ENCODE measurements at places on chromosomes 3 and 15.

DNA sequence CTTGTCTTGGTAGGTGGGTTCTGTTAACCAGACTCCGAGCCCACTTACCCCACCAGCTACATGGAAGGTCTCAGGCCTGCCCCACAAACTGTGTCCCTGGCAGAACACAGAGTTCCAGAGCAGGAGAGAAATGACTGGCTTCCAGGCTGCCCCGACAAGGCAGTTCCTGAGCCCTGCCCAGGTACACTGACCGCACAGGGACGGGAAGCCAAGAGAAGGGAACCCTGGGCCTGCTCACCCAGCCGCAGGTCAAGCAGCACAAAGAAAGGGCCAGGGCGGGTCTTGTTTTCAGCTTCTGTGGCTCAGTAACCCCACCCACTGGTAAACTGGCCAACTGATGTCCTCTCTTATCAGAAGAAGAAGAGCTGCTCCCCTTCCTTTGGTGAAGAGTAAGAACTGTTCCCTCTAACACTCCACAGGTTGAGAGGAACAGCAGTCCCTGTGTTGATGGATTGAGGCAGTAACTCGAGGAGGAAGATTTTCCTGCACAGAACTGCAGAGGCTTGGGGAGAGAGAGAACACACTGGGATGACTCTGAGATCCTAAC lies 68.4 kb downstream of the CRTC3 start:
- no peak for DNase-seq

DNA sequence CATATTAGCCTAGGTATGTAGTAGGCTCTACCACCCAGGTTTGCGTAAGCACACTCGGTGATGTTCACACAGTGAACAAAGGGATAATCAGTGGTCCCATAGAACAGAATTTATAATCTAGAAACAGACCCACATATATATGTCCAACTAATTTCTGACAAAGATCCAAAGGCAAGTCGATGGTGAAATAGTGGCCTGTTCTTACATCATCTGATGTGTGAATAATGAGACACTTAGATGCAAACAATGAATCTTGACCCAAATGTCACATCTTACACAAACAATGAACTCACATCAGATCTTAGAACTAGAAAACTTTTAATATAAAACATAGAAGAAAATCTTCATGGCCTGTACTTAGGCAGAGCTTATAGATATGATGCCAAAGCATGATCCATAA lies 17.6 kb upstream of the TM2D3 start:
- DNase-seq = no peak

DNA sequence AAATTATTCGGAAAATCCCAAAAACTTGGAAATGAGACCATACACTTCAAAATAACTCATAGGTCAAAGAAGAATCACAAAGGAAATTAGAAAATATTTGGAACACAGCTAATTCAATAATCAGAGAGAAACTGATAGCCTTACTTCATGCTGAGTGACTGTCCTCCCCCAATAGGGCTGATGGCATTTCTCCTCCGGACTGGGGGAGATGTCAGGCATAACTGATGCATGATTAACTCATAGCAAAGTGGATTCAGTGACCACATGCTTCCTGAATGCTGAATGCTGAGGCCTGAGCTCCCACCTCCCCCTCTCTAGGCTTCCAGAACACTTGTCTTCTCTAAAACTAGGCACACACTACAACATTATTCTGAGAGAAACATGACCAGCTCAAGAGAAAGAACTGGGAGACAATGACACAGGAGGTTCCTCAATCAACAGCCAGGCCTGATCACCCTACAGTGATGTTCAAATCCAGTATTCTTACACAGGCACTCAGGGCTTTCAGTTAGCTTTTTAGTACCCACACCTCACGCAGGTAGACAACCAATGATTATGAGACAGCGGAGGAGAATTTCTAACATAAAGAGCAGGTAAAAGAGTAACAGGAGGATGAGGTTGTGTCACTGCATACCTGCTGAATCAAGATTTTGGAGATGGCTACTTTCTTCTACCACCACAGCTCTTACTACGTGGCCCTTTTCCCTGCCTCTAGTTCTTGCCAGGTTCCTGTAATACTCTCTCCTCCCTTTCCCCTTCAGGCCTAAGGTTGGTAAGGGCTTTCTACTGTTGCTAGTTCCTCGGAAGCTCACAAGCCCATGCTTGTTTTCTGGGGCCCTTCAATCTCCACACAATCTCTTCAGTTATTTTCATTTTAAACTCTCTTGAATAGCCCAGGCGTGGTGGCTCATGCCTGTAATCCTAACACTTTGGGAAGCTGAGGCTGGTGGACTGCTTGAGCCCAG lies 96.1 kb downstream of the FMN1 start:
- DNase-seq = no peak

DNA sequence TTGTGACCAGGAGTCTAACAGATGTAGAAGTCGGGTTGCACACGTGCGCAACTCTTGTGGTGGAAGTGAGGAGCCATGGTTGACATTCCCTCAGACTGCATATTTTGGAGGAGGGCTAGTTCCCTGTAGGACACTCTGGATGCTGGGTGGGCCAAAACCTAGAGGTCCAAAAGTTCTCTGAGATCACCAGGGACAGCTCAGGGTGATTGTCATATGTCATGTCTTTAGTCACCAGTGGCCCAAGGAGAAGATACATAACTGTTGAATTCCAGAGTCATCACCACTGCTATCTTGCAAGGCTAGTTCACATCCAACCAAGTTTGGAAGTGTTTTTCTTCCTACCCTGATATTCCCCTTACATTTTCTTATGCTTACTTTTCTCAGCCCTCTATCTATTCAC lies 95.2 kb upstream of the C3orf80 start:
- DNase-seq = no peak

DNA sequence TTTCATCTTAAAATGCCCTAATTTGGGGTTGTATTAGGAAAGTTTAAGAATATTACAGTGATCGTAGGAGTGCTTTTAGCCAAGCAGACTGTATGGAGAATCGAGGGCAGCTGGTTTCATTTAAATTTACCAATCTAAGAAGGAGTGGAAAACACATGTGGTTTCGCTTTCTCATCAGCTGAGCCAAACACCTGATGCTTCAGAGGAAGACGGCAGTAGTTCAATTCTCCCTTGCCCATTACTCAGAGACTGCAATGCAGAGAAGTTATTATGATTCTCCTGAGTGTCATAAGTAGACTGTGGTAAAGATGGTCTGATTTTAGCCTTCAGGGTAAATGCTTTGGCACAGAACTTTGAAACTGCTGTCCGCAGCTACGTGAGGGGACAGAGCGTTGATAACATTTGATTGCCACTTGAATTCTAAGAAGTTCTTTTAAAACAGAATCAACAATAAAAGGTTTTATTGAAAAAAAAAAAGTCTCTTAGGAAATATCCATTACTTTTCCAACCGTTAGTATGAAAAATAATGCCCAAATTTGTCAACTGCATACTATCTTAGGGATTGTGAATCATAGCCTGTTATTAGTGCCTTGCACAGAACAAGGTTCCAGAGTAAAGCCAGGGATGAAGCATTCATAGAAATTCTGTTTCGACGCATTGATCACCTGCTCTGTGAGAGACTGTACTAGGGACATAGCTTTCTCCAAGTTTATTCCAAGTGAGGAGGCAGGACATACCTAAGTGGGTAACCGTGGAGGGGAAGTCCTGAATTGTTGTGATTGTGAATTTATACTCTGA lies 25.6 kb downstream of the LYSMD4 start:
- no peak for DNase-seq

GRCh38 chr3:9201266-9201665 lies 48.2 kb downstream of the SRGAP3 start:
- DNase-seq = no peak

- no peak for DNase-seq
Observed at GRCh38 chr3:22159004-22159695, 408.1 kb upstream of the ZNF385D start.

DNA sequence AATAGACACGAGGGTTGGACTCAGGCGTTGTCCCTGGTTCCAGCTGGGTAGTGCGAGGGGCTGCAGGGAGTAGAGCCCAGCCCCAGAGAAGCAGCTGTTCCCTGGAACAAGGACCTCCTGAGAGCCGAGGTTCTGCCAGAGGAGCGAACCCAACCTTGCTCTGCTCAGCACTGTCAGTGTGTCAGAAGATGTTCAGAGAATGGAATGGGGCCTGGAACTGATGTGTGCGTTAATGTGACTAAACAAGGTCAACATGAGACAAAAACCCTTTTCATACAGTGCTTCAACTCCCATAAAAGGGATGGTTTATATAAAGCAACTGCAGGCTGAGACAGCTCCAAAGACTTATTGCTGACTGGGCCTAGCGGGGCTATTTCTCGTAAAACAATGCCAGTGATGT lies 35.5 kb upstream of the HACD2 start:
- no peak for DNase-seq

GRCh38 chr15:48965972-48966371 lies 2.3 kb upstream of the SHC4 start:
- DNase-seq = no peak

DNA sequence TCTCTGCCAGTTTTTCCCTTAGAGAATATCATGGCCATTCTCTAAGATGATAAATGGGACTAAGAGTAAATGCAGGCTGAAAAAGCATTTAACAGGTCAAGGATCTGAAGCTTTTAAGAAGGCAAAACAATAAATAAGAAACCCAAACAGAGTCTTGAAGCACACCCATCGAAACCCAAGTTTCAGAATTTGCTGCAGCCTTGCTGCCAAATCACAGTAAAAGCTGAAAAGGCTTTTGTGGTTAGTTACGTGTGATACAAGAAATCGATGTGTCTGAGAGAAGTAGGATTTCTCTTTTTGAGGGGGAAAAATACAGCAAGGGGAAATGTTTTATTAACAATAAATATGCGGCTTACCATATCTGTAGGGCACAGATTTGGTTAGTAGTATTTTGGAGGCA lies 92.0 kb downstream of the IGF1R start:
- DNase-seq = no peak

DNA sequence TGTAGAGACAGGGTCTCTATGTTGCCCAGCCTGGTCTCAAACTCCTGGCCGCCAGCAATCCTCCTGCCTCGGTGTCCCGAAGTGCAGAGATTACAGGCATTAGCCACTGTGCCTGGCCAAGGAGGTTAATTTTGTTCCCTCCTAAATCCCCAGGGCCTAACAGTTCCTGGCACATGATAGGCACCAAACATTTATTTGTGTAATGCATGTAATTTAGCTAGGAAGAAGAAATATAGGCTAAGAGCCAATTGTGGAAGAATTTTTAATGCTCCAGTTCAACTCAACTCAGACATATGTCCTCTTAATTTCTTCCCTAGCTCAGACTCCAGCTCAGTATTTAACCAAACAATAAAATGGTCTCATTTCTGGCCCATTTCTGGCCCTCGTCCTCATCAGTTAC lies 7.7 kb upstream of the ZNF592 start:
- no peak for DNase-seq

DNA sequence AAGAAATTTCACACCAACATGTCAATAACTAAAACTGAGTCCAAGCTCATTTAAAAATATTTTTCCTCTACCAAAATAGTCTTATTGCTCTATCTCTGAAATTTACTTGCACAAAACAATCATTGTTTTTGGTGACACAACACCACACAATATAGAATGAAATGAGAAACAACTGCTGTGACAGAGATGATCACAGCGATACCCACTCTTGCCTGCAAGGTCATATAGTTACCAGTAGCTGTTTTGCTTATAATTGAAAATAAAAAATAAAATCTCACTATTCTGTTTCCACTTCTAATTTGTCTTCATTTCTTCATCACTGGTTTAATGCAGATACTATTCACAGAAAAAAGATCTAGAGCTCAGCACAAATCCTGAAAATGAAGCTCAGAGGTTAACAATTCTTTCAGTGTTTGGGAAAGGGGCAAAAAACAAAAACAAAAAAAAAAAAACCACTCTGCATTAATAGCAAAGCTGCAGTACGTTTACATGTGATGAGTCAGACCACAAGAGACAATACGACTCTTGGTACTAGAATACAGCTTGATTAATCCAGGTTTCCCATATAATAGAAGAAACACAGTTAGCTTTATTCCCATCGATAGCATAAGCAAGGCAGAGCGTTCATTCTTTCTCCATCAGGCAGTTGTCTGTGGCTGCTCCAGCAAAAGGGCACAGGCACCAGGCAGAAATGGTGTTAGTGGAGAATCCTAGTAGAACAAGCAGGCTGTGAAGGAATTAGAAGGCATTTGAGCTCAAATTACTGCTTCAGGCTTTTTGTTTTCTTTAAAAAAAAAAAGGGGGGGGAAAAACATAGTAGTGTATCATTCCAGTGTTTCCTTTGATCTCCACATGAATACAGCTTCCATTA lies 773 bp downstream of the ANKRD28 start:
- no peak for DNase-seq

DNA sequence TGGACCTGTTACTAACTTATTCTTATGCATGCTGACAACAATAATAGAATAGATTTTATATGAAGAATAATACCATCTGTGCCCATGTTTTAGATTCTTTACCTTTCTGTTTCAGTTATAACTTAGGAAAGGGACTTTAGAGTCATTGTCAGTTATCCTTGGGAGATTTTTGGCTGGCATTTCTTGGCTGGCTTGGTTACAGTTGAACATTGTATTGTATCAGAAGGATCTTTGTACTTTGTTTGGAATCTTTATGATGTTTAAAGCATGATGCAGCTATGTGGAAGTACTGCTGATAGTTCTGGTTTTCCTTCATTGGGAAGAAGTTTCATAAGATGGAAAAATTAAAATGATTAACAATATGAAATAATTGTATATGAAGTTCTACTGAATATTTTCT lies 19.9 kb downstream of the ABHD5 start:
- DNase-seq = no peak

GRCh38 chr3:194736896-194737600 lies 51.4 kb downstream of the FAM43A start:
- DNase-seq = no peak

DNA sequence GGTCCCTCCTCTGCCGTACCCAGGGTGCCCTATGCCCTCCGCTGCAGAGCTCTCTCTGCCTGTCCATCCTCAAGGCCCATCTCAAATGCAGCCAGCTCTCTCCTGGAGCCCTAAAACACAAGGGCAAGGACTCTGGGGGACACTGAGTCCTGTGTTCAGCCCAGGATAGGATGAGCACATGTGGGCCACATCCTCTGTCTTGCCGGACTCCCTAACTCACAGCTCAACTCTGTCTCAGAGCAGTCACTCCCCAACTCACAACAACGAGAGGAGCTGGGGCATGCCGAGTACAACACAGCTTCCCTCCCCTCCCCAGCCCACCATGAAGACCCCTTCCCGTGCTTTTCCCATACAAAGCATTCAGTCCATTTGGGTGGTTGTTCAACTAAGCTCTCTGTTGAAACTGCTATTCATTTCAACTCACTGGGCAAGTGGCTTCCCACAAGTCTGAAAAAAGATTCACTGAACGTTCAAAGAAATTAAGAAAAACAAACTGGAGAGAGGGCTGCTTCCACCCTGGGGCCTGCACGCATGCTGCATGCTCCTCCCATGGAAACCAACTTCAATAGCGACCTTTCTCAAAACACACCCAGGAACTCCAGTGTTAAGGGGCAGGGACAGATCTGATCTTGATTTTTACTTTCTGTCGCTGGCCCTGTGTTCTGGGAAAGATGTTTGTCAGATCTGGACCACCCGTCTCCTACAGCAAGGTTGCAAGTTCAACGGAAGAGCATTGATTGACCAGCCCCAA lies 124.3 kb upstream of the IGF1R start:
- DNase-seq = no peak

All from activated CD8-positive, alpha-beta memory T cell treated with anti-CD3 and anti-CD28 coated beads for 48 hours (primary cell).